ENCODE measurements at places on chromosomes 1 and 21.

DNA sequence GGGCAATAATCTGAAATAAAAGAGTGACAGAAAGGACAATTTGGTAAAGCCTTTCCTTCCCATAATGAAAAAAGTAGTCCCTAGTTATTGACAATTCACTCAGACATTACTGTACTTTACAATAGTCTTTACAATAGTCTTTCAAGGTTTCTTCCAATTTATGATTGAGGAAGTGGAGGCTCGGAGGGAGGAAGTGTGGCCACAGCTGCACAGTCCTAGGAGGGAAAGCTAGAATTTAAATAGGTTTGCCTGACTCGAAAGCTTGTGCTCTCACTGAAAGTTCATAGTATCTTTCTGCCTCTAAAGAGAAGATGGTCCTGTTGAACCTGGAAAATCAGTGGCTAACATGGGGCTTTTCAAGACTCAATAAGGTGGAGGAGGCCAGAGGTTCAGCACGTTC, 203.2 kb downstream of the SDCCAG8 start:
- DNase-seq = no peak

- DNase-seq = no peak
Measured at GRCh38 chr1:44862829-44863401, 19.9 kb upstream of the PTCH2 start.

DNA sequence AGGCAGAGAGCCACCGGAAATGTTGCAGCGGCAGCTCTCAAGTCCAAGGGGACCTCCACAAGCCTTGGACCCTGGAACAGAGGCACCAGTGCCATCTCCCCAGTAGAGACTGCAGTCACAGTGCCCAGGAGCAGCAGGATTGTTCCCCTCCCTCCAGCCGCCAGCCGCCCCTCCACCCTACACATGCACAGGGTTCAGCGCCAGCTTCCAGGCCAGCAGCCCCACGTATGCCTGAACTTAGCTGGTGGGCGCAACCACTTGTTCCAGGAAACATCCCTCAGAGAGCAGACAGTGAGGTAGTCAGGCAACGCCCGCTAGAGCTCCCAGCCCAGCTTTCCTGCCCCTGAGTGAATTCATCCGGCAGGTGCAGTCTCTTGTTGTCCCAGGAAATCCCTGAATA, 1098.1 kb upstream of the NCAM2 start:
- no peak for DNase-seq

DNA sequence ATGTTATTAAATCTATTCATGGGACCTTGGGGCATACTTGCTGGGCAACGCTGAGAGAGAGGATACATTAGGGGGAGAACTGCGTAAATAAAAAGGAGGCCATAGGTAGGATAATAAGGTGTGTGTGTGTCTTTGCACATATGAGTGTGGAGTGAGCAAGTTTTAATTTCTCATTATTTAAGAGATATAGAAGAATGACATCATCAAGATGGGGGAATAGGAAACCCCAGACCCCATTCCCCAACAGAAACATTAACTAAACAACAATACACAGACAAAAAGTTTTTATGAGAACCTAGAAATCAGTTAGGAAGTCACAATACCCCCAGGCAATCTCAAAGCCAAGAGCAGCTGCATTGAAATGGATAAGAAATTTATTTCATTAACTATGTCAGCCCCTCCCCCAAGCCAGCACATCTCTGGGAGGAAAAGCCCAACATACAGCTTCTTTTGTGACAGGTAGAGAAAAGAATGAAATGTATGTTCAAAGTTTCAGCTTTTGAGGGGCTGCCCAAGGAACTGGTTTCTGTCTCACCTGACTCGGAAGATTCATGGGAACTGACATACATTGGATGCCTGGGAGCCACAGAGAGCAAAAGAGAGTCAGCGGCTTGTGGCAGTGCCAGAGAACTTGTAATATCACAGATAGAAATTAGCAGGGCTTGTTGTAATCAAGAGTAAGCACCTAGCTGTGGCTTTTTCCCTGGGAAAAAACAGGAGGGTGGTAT, 234.3 kb upstream of the NFIA start:
- DNase-seq = no peak

DNA sequence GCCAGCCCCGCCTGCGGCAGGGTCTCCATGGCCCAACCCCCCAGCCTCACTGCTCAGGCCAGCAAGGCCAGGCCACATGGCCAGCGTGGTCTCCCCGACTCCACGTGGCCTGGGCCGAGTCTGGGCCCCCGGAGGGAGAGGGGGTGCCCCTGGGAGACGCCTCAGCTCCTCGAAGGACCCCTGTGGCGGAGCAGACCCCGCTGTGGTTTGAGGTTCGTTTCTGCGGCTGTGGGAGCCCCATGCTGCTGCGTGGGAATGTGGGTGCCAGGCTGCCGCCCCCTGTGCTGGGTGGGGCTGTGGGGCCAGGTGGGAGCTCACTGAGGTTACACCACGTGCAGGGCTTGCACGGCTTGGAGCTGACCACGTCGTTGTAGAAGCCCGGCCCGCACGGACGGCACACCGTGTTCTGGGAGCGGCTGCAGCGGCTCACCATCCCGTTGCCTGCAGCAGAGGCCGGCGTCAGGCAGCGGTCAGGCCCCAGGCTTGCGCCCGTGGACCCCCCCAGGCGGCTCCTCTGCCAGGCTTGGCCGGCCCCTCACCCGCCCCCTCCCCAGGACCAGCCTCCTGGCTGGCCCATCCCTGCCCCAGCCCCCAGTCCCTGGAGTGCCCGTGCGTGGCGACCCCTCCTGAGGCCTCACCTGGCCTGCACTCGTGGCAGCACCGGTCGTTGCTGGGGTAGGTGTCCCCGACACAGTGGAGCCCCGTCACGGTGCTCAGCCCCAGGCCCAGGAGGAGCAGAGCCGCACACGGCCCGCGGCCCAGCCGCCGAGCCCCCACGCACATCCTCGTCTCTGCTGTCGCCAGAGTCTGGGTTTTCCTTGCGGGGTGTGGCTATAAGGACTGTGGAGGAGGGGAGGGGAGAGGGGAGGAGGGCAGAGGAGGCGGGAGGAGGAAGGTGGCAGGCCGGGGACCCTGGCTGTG, at the start of gene TNFRSF4:
Gene TNFRSF4 (minus strand): TSS at position 809 of the 921 bp plus-strand sequence. CDS start 26 bp downstream, at position 783.
- DNase-seq = no peak

DNA sequence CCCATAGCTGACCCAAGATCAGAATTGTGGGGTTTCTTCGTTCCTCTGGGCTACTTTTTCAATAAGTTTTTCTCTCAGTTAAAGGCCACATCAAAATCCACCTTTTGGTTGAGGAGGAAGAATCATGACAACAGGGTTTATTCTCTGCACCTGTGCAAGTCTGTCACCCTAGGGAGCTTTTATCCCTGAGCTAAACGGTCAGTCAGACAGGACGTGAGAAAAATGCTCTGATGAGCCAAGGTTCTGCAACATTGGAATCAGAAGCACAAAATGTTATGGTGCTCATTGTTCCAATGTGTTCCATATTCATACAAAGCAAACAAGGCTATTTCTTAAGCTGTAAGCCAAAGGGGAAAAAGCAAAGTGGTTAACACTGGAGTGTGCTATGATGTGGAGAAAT, 7.4 kb upstream of the ERICH3 start:
- DNase-seq = no peak

- DNase-seq = no peak
Measured at GRCh38 chr1:57385336-57385735, 38.5 kb downstream of the DAB1 start.

DNA sequence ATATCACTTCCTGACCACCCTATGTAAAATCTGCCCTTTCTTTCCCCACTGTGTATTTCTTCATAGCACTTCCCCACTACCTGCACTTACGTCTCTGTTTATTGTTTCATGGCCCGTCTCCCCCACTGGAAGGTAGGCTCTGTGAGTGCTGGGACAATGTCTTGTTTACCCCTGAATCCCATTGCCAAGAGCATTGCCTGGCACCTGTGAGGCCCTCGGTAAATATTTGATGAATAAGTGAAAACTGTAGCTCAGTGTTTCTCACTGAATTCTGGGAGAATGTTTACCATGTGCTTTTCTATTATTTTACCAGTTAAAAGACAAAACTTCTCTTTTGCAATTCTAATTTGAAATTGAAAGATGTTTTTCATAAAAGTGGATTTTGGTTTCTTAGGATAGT, 11.8 kb downstream of the NFASC start:
- DNase-seq = no peak

- no peak for DNase-seq
Measured at GRCh38 chr1:3367376-3367775, 87.1 kb upstream of the ARHGEF16 start.

DNA sequence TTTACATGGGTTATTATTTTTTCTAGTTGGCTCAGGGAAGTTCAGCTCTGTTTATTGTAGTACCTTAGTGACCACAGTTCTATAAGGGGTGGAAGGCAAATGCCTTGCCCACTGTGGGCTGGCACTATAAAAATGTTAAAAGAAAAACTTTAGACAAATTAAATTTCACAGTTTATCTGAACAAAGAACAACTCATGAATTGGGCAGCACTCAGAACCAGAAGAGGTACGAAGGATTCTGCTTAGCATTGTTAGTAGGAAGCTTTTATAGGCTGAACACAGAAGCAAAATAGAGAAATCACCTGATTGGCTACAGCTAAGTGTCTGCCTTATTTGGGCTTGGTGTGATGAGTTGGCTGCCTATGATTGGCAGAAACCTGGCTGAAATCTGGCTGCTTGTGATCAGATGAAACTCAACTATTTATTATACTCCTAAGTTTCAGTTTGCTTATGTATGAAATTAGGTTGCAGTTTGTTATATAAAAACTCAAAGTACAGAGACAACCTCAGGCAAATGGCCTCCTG, 35.8 kb upstream of the SLC35D1 start:
- no peak for DNase-seq

GRCh38 chr1:217554849-217555248, 76.0 kb downstream of the GPATCH2 start:
- DNase-seq = no peak

GRCh38 chr1:84345220-84345619, 43.7 kb downstream of the SAMD13 start:
- no peak for DNase-seq

GRCh38 chr1:18748435-18748834, 111.0 kb downstream of the TAS1R2 start:
- DNase-seq = no peak

- no peak for DNase-seq
Measured at GRCh38 chr1:9652379-9653209, 1.1 kb downstream of the PIK3CD start.

DNA sequence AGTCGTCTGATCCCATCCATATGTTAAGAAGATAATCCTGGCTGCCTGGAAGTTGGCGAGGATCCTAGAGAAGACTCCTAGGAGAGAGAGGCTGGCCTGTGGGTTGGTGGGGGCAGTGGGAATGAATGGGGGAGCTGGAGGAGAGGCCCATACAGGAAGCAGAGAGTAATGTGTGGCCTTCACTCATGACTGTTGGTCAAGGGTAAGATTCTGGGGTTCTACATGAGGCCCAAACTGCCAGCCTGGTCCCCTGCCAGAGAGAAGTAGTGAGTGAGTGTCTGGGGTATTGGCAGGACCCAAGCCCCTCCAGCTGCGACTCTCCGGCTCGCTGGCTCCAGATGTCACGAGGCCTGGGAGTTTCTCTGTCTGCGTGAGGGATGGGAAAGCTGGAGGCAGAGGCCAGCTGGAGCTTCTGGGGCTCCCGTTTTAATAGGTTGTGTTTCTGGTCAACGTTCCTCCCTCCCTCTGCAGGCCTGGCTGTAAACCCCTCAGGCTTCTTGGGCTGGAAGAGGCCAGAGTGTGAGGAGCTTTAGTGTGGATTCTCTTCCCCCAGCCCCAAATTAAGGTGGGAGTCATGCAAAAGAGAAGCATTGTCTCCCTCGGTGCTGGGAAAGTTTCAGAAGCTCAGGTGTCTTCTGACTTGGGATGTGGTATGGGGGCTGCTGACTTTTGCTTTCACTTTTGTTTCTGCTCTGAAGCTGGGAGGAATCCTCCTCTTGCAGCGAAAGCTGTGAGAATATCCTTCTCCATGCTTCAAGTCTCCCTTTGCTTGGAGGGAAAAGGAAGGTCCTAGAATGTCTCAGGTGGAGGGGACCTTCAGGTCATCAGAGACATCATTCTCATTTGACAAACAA, 2.6 kb downstream of the TMEM51 start:
- DNase-seq = no peak

- no peak for DNase-seq
Measured at GRCh38 chr1:195754874-195755273, 853.4 kb downstream of the KCNT2 start.

DNA sequence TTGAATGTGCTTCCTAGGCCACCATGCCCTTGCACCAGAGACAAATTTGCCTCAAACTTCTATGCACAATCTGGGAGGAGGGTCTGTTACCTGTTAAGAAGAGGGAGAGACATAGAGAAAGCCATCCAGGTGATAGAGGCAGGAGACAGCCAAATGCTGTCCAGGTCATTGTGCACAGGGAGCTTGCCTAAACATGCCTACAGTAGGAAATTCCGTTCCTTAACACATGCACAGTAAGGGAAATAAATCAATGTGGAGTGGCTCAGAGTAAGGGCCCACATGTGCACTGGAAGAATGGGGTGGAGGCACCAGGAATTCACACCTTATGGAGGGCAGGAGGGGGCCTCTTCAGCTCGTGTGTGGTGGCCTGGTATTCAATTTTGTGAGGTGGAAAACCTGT, 19.5 kb upstream of the CREG1 start:
- no peak for DNase-seq

DNA sequence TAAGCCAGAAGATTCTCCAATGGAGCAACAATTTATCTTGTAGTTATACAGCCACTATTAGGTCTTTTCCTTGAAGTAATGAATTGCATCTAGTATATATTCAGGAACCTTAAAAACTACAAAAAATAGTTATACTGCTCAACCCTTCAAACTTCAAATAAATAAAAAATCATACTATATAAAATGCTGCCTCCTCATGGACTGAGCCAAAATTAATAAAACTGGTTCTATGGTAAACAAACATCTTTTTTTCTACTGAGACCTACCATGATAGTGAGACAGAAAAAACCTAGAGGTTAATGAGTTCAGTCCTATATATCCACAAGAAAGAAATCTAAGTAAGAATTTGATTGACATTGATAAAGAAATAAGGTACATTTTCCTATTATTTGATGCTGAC, 67.7 kb downstream of the GPATCH2 start:
- no peak for DNase-seq

GRCh38 chr1:245248231-245248731, 93.5 kb downstream of the KIF26B start:
- no peak for DNase-seq

DNA sequence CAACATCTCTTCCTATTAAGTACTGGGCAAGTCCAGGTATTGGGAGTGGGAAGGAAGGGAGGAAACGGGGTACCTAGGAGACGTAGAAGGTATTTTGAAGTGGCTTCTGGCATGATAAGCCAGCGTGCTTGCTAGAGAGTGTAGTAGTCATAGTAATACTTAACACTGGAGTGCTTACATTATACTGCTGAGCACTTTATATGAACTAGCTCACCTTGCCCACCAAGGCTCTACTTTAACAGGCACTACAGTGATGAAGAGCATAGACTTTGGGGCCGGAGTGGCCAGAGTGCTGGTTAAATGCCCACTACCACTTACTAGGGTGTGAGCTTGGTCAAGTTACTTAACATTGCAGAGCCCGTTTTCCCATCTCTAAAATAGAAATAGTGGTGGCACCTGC, 61.7 kb downstream of the ACP6 start:
- no peak for DNase-seq
